Stimulated activated CD4-positive, alpha-beta T cell treated with anti-CD3 and anti-CD28 coated beads, Interleukin-1b, Interleukin-23, amount 100 ng/mL, for 4 hours (primary cell): ENCODE measurements at places on chromosomes 6 and 20.

GRCh38 chr6:80226151-80226550, 119.7 kb downstream of the BCKDHB start:
- no peak for DNase-seq

DNA sequence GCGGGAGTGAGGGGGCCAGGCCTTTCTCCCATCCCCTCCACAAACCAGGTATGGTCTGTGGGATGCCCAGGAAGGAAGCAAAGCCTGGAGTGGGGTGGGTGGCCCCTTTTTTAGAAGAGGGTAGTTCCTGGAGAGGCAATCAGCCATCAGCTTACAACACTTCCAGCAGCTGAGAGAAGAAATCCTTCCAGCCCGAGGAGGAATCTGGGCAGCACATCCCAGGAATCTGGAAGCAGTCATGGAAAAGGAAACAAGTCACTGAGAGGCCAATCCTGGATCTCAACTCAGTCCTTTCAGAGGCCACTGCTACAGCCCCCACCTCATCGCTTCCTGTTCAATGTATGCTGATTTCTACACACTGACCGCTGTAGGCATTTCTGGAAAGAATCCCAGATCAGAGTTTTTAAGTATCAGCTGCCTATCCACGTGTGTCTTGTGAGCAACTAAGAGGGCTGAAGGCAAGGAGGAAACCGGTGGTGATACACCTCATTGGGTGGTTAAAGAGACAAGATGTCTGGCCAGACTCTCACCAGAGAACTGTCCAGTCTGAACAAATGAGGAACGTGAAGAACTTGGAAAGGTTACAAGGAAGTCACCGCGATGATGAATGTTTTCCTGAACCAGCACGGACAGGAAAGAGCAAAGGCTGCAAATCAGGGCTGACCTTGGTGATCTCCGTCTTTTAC, 92.9 kb upstream of the SHLD1 start:
- DNase-seq: no peak

- peak; percentile 9 for DNase-seq
These were observed 60.3 kb downstream of the VTA1 start for GRCh38 chr6:142207265-142207877.

- no peak for DNase-seq
These were observed 22.8 kb downstream of the FYN start for GRCh38 chr6:111850295-111850937.

GRCh38 chr6:82270881-82271635, 23.5 kb upstream of the IBTK start:
- DNase-seq: no peak
